ENCODE measurements at places on chromosomes 2 and 18.

DNA sequence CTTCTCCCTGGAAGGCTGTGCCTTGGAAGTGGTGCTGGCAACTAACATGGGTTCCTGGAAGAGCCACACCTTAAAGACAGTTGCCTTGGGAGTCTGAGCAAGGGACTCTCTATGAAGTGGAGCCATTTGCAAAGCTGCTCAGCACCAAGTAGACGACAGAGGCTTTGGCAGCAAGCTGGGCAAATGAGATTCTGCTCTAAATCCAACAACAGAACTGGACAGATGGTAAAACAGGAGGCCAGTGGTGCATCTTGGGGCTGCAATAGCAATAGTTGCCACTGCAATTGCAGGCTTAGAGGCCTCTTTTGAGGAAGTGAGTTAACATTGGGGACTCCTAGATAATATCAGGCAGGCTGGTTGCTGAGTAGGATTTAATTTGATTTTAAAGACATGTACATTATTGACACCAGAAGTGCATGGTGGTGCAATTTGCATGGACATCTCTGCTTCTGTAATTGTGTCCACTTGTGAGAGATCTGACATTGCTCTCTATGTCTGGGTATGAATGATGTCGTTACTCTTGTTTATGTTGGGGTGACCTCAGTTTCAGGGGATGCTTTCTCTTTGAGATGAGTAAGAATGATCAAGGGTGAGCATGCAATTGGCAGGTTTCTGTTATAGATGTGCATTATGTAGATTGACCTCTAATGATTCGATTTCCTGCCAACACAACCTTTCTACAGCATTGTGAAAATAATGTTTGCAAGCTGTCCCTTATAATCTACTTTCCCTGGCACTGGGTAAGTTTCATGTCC, 568.3 kb upstream of the MEX3C start:
- no peak for DNase-seq

DNA sequence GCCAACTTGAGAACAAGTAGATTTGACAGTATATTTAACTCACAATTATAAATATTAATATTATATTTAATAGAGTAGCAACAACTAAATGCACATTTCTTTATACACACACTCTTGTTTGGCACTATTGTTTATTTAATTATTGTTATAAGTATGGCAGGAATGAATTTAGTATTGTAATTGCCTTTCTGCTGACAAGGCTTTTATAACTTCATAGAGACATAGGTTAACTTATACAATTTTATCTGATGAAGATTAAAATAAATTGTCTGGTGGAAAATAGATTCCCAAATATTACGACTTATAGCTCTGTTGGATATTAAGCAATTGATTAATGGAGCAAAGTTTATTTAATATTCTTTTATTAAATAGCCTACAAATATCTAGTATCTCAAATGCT, 347.9 kb upstream of the CDH19 start:
- no peak for DNase-seq

GRCh38 chr2:7203056-7203467, 285.9 kb downstream of the RNF144A start:
- peak; percentile 62 for DNase-seq

GRCh38 chr2:212730994-212731393, 192.4 kb upstream of the ERBB4 start:
- DNase-seq, result no peak

DNA sequence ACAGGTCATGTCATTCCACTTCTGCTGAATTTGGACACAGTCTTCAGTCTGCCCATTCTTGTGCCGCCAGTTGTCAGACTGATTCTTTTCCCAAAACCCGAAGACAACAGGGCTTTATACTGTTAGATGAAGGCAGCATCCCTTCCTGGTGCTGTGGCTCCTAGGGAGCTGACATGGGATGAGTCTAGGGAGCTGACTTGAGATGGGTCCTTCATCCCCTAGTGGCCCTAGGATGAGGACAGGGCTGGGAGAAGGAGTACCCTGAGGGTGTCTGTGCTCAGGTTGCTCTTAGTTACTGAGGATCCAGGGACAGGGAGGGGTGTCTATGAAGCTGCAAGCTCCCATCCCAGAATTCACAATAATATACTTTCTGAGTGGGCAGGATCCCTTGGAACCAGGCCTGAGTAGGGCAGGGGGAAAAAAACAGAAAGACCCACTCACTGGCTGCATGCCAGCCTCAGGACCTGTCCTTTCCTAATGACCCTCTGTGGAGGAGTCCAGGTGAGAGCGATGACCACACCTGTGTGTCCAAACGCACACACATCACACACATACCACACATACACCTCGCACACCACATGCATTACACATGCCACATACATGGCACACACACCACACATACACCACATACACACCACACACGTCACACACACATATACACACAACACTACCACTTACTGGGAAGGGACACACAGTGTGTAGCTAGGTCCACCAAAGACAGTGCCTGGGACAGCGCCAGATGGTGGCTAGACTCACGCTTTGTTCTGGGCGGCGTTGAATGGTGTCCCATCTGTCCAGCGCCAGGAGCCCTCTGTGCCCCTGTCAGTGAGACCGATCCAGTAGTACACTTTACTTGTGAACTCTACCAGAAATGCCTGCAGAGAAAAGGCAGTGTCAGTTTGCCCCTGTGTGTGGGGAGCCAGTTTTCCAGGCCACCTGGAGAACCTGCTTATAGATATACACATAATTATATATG, 11.1 kb downstream of the CLEC4F start:
- DNase-seq, result no peak

DNA sequence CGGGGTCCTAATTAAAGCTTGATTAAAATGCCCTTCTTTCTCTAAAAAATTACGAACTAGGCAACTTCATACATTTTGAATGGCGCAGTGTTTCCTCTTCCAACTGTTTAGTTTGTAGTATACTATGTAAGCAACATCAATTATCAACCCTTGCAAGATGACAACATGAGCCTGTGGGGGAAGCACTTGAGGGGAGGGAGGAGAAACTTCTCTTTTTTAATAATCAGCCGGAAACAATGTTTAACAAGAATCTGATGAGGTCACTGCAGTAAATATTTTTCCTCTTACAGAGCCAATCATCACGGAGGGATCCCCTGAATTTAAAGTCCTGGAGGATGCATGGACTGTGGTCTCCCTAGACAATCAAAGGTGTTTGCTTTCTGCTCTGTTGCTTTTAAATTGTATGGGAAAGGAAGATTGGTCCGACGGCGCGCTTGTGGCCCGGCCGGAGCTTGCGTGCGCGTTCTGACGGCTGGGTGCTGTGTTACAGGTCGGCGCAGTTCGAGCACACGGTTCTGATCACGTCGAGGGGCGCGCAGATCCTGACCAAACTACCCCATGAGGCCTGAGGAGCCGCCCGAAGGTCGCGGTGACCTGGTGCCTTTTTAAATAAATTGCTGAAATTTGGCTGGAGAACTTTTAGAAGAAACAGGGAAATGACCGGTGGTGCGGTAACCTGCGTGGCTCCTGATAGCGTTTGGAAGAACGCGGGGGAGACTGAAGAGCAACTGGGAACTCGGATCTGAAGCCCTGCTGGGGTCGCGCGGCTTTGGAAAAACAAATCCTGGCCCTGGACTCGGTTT, 5.3 kb upstream of the DLX1 start:
- no peak for DNase-seq

Data from mesendoderm (in vitro differentiated cells).